ENCODE measurements at places on chromosomes 13 and 19.
A peak's percentile ranks its signal among the peaks of the same experiment; 100 is the strongest.

- DNase-seq = no peak
These were observed 933.9 kb downstream of the DIAPH3 start for GRCh38 chr13:59229861-59230260.

DNA sequence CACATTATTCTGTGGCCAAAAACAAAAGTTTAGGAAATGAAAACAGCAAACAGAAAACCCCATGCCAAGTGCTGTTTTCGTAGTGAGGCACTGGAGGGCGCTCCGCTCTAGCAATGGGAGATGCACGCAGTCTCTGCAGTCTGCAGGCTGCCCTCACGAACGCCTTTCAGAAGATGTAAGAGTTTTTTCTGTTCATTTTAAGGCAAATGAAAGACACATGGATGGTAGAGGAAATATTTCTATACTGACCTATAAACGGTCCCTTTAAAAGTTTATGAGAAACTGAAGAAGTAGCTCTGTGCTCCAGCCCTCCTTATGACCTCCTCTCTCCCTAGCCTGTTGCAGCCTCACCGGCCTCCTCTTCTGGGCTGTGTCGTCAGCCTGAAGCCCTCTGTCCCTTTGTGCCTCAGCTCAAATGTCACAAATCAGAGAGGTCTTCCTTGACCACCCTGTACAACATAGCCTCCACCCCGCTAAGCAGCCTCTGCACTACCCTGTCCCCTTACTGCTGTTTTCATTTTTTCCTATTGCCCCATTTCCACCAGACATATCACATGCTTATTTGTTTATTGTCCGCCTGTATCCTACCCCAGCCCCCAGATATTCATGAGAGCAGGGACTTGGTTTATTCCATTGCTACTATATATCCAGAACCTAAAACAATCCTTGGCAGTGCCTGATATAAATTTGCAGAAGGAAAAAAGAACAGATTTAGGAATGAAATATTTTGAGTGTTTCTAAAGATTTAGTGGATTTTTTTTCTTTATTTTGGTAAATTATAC lies 116.4 kb downstream of the TM9SF2 start:
- DNase-seq = no peak

DNA sequence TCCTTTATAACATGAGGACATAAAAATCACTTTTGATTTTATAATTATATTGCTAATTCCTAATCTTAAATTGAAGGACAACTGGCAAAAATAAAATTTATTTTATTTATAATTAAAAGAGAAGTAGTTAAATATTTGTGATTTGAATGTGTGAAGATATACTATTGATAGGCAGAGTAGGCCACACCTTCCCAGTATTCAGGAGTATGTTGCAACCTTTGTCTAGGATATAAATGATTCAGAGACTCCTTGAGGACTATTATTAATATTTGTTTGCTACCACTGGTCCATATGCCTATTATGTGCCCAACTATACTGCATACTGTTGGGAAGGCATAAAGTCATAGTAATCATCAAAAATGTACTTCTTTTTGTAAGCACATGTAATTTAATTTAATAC lies 94.2 kb downstream of the CDADC1 start:
- no peak for DNase-seq

- no peak for DNase-seq
These were observed 1298.1 kb downstream of the PCDH9 start for GRCh38 chr13:65932013-65932412.

- no peak for DNase-seq
These were observed at the start of gene NRTN for GRCh38 chr19:5804516-5805461. TSS of gene NRTN (plus strand) at chr19:5805067. CDS start at chr19:5824166, 19,099 bp downstream.

DNA sequence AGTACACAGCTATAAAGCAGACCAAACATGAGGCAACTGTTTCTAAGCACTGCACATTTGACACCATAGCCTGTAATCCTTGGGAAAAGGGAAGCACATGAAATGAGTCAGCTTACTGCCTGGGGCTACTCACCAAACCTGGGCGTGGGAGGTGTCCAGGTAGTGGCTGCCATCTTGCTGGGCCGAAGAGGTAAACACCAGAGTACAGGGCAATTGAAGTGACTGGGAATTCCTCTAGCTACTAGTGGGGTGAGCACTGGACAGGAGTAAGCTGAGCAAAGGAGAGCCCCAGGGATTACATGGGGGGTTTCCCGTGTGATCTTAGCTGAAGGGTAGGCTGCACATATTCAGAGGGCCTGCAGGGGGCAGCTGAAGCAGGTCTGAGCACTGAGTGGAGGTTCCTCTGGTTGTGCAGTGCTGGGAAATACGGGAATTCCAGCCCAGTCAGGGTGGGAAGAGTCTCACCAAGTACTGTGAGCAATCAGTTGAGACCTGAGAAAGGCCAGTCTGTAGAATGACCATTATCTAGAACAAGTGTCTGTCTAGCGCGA lies 140.5 kb downstream of the SLC7A1 start:
- DNase-seq = peak; percentile 25

DNA sequence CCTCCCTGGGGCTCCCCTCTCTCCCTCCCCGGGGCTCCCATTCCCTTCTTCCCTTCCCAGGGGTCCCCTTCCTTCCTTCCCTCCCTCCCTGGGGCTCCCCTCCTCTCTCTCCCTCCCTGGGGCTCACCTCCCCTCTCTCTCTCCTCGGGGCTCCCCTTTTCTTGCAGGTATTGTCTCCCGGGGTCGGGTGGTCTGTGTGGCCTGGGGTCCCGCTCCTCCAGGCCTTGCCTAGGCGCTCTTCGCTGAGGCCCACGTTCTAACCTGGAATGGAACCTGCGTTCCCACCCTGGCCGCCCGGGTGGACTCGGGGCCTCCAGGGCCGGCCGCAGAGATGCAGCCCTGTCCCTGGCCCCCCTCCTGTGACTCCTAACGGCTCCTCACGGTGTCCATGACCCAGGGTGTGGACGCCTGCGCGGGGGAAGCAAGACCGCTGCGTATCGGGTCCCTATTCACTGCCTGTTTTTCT lies 940 bp upstream of the DCUN1D2 start:
- DNase-seq = no peak

DNA sequence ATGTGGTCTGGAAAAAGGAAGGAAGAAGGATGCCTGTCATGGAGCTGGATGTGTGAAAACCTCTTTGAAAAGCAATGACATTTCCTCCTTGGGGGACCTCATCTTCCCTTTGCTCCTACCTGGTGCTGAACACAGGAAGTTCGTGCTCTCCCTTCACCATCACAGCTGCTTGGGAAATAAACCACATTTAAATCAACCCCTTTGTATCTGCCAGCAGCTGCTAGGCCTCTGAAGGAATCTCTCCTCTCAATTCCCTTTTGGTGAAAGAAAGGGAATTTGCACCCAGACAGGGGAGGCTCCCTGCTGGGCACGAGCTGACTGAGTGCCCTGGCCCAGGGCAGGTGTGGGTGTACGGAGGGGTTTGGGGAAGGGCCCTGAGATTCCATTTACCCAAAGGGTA lies 437.7 kb downstream of the TSHZ3 start:
- DNase-seq = no peak
